Stimulated activated CD4-positive, alpha-beta T cell treated with anti-CD3 and anti-CD28 coated beads, Interleukin-1b, Interleukin-23, amount 100 ng/mL, for 1 hour (primary cell): ENCODE measurements at places on chromosomes 7 and 10.

GRCh38 chr10:132452651-132453469 is 55.9 kb downstream of the PWWP2B start:
- peak; percentile 87 for DNase-seq

DNA sequence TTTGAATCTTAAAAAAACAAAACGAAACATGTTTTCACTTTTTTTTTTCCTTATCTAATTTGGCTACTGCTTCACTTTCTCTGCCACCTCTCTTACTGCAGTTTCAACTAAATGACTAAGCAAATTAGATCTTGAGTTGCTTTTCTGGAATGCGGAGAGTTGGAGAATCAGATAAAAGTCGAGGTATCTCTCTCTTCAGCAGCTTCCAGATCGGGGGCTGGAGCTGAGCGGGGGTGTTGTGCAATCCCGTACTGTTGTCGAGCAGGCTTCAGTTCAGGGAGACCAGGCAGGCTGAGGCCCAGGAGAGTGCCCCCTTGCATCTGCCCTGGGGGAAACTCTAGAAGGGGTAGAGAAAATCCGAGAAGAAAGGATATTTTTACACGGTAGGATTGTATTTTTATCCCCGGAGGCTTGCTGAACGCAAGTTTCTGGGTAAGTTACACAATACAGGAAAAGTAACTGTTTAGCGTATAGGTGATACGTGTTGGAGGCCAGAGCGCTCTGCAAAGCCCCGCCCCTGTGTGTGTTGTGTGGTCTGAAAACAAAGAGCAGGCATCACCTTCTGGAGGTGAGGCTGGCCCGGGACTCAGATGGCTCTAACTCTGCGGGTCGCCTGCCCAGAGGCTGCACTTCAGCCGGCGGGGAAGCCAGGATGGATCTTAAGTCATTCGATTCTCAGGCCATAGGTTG is 116.6 kb downstream of the KLF6 start:
- peak; percentile 29 for DNase-seq

- no peak for DNase-seq
These were observed 193.8 kb upstream of the CCDC6 start for GRCh38 chr10:60099998-60100747.

DNA sequence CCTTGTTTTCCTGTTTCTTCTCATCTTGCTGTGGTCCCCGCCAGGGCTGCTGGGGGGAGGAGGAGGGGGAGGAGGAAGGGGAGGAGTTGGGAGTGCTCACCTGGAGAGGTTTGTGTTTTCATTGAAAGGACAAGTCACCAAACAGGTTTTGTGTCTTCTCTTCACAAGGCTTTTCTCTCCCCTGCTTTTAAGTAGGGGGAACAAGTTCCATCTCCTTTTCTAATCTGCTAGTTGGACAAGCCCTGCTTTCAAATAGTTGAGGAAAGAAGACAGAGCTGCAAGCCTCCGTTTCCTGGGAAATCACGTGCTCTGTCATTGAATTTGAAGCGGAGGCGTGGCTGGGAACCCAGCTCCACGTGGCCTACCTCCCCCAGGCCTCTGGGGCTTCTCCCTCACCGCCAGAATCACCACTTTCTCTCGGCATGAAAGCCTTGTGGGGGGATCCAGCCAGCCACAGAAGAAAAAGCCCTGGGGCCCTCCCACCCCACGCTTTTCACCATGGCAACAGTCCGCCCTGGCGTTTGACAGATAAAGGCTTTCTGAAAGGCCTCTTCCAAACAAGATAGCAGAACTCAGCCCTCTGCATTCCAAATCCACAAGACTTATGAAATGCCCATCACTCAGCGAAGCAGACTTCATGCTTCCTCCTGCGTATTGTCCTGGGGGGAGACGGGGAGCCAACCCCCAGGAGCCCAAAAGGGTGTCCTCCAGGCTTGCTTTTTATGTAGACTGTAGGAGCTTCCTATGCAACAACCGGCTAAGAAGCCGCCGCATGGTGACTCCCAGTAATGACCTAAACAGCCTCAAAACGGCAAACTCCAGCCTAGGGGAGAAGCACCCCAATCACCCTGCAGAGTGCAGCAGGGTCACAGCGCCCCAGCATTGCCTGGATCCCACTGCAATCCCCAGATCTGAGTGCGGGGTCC is 51.7 kb downstream of the PROSER2 start:
- DNase-seq = no peak

DNA sequence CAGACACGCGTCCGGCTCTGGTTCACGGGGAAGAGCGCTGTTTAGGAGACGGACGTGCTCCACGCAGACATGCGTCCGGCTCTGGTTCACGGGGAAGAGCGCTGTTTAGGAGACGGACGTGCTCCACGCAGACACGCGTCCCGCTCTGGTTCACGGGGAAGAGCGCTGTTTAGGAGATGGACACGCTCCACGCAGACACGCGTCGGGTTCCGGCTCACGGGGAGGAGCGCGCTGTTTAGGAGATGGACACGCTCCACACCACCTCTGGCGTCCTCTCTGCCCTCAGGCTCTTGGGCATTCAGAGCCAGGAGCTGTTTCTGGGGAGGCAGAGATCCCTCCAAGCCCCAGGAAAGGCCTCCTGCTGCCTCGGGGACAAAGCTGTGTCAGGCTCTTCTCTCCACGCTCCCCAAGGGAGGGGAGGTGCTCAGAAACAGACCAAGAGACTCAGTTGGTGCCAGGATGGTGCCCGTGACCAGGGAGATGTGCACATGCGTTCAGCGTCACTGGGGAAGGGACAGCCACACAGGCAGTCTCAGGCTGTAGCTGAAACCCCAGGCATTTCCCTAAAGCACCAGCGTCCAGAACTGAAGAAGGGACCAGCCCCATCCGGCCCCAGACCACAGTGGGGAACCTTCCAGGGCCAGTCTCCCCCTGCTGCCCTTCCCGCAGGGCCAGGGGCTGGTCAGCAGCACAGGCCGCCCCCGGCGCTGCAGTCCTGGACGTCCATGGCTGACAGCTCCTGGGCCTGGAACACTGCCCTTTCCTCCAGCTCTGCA is 175.6 kb downstream of the ELFN1 start:
- no peak for DNase-seq

GRCh38 chr10:71547876-71548846 is 151.4 kb downstream of the CDH23 start:
- DNase-seq = no peak

DNA sequence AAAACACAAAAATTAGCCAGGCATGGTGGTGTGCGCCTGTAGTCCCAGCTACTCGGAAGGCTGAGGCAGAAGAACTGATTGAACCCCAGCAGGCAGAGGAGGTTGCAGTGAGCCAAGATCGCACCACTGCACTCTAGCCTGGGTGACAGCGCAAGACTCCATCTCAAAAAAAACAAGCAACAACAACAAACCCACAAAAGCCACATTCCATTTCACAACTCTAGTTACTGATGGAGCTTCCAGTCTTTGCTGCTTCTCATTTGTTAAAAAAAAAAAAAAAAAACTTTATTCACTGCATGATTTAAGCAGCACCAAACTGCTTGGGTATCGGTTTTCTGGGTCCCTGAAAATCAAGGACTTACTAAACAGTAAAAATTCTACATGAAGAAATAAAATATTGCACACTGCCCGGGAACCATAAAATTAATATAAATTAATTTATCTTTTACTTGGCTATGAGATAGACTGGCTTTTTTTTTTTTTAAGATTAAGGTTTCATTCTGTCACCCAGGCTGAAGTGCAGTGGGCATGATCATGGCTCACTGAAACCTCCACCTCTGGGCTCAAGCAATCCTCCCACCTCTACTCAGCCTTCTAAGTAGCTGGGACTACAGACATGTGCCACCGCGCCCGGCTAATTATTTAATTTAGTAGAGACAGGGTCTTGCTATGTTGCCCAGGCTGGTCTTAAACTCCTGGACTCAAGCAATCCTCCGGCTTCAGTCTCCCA is 42.0 kb downstream of the SRPK2 start:
- DNase-seq = no peak

DNA sequence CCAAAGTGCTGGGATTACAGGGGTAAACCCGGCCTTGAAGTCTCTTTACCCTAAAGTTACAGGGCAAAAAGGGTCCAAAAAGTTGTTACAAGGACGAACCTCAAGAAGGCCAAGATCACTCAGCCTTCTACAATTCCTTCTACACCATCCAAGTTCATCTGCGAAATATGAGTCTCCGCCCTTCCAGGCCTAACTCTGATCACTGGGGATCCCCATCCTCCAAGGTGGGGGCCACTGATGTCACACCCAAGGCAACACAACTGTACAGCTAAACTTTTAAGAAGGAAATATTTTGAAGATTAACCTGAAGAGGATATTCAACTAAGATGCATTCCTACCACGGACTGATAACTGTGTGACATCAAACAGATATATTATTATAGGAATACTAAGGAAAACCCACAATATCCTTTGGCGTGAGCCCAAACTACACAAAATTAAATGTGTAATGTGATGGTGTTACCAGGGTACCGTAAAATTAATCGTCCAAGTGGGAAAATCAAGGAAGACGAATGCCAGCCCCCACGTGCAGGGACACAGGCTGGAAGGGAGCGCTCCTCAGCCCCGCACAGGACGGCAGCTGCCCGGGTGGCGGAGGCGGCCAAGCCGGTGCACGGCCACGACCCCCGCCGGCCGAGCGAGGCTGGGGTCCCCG is 1.0 kb downstream of the PAXIP1 start:
- DNase-seq = no peak

- DNase-seq = no peak
These were observed 98.3 kb upstream of the DDC start for GRCh38 chr7:50663396-50664102.

GRCh38 chr10:43160921-43161255 is 22.6 kb downstream of the CSGALNACT2 start:
- DNase-seq = no peak

DNA sequence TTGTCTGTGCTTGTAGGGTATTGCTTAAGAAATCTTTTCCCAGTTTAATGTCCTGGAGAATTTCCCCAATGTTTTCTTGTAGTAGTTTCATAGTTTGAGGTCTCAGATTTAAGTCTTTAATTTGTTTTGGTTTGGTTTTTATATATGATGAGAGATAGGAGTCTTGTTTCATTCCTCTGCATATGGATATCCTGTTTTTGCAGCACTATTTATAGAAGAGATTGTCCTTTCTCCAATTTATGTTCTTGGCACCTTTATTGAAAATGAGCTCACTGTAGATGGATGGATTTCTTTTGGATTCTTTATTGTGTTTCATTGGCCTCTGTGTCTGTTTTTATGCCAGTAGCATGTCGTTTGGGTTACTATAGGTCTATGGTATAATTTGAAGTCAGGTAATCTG is 20.2 kb downstream of the ADIRF start:
- DNase-seq = no peak

DNA sequence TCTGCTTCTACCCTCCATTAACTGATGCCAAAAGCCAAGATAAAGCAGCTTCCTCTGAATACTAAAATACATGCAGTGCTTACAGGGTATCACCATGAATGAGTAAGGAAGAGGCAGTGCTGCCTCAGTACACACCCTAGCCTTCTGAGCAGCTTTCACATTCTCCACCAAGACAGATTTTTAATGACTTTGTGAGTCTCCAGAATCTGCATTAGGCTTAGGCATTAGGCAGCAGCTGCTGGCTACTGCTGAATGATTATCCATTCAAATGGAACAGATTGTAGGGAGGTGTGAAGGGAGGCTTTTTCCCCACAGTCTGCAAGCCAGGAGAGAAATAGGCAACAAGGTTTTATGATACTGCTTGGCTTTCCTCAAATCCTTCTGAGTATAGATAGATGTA is 1226.7 kb upstream of the LRRN3 start:
- no peak for DNase-seq

- no peak for DNase-seq
These were observed 437.8 kb downstream of the PLXDC2 start for GRCh38 chr10:20254078-20254477.
